ENCODE measurements at places on chromosomes 1 and 21.

DNA sequence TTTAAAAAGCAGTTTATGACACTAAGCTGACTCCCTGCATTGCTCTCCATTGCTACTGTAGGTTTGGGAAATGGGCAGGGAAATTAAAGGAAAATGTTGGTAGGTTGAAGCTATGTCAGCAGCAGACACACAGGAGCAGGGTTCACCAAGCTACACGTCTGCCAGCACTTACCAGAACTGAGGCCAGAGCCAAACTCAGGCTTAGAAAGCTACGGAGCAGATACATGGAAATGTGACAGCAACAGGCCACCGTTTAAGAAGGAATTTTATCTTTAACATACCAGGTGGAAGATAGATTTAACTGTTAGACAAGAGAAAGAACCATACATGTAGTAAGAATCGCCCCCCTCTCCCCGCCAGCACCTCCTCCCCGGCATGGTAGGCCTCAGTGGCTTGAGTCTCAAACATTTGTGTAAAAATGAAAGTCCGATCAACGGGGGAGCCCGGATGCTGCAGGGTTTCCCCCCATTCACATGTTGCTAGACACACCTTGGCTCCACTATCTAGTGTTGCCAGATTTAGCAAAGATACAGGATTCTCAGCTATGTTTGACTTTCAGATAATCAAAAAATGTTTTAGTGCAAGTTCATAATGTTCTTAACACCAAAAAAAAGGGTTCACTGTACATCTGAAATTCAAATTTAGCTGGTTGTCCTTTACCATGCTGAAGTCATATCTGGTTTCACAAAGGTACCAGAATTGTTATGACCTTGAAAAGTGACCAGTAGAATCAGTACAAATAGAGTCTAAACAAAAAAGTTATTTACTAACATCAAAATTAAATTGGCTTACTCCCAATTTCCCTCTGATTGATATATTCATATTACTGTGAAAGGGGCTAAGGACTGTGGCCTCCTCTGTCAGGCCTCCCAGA, 6.7 kb downstream of the OR2T11 start:
- no peak for DNase-seq

DNA sequence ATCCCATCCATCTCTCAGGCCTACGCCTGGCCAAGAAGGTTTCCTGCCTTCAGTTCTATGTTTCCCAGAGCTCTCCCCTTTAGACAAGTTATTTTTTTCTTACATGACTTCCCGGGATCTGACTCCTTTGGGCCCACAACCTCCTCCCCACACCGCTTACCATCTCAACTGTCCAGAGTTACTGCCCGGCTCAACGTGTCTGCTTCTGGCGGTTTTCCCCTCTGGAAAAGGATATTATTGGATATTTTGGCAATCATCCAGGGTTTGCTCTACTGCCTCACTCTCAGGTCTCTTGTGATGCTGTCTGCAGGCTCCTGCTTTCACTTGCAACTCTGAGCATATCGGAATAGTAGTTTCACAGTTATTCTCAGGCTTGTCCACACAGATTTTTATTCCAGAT, 318.2 kb upstream of the CAMK1G start:
- DNase-seq: no peak

DNA sequence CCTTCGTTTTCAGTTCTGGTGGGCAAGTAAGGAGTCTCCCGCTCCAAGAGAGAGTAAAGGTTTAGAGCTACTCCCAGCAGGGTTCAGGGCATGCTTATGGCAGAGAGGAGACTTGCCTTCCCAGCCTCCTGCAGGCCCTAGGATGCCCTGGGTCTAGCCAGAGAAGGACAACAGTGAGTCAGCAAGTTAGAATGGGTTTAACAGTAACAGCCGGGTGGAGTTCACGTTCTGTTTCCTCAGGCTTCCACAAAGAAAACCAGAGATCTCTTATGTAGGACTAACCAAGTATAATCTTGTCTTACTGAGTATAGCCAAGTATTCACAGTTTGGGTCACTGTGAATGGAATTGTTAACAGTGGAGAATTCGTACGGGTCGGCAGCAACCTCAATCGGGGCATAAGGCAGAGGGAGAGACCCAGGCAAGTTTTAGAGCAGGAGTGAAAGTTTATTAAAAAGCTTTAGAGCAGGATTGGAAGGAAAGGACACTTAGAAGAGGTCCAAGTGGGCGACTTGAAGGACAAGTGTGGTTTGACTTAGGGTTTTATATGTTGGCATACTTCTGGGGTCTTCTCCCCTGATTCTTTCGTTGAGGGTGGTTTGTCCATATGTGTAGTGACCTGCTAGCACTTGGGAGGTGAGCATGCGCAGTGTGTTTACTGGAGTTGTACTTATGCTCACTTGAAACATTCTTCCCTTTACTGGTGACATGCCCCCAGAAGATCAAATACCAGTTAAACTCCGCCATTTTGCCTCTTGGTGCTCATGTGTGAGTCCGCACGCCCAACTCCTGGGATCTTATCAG, 4.5 kb downstream of the OVAAL start:
- DNase-seq: no peak

DNA sequence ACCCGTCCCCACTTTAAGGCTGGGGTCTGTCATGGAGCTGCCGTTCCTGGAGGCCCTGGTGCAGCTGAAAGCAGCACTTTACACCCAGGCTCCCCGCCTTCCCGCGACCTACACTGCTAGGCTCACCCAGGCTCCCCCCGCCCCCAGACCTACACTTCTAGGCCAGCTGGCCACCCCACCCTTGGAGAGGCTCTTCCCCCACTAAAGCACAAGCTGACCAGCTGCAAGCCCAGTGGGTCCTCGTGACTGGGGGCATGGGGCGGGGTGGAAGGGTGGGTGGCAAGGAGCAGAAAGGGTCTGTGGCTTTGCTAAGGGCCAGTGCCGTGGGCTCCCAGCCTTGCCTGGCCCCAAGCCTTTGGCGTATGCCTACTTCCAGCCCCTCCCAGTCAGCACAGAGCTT, 9.7 kb upstream of the ARHGEF16 start:
- DNase-seq: no peak

DNA sequence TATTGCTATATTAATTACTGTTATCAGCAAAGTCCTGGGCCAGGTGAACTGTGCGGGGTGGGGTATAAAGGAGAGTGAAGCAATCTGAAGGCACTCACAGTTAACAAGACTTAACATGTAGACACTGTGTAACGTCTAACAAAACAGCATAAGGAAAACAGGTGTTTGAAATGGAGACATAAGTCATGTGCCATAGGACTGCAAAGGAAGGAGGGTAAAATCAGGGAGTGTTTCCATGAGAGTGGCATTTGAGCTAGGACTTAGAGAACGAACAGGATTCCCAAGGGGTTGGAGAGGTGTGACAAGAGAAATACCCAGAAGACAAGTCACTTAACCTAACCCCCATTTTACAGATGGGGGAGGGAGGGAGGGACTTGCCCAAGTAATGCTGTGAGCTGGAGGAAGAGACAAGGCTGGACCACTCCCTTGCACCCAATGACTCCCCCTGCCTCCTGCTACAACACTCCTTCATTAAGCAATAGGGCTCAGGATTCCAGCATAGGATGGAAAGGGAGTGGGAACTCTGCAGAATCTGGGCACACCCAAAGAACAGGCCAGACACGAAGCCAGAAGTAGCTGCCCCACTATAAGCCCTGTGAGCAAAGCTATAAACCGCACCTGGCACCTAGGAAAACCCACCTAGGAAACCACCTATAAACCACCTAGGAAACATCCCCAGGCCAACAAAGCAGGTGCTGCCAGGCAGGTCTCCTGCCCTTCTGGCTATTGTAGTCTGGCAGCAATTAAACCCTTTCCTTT, 6.6 kb downstream of the PEF1 start:
- DNase-seq: no peak

GRCh38 chr1:18948913-18949685, 7.4 kb downstream of the IFFO2 start:
- DNase-seq: no peak

DNA sequence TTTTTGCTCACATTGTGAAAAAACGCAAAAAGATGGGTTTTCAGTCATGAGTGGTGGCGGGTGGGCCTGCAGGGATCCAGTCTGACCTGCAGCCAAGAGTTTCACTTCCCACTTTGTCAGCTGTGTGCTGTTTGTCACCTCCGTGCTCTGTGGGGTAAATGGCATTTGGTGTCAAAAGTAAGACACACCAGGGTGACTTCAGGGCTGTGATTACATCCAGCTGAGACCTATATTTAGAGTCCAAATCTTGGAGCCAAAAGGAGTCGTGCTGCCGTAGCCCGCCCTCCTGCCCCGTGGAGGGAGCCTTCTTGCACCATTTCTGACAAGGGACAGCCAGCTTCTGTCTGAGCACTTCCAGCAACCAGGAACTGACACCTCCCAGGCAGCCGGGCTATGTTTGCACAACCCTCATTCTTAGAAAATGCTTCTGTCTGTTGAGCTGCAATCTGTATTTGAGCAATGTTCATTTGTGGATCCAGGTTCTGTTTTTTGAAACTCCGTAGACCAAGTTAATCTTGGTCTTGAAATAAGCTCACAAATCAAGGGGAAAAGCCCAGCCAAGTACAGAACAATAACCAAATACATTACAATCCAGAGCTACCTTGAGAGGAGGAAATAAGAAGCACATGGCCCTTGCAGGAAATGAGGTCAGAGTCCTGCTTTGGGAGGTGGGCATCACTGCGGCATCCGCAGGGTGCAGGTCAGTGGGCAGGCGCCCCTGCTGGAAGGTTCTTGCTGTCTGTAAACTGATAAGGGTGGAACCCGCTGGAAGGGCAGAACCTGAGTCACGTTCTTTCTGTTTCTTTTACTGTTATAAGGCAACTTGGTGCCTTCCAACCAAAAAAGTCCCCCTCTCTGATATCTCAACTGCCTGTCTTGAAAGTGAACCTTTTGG, 14.4 kb downstream of the ABCG1 start:
- DNase-seq: no peak

DNA sequence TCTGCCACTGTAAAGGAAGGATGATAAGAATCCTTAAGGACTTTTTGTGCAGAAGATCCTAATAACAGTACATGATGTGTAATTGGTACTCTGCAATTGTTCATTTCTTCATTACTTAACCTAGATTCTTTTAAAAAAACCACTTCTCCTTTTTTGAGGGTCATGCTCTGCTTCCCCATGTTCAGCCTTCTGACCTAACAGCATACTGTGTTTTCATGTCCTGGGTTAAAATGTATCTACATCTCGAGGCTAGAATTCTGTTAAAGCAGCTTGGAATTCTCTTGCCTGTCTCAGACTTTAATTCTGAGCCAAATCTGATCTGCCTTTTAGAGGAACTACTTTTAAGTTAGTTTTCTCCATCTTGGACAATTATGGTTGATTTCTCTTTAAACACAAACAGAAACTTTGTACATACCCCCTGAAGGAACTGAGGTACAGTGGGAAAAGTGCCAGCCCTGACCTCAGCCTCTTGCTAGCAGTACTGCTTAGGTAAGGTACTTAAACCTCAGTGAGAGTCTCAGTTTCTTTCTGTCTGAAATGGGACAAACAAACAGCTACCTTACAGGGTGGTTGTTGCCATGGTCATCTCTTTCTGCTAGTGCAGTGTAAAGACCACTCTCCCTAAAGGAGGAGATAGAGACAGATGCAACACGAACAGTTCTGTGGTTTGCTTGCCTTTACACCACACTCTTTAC, 103.2 kb upstream of the DYNLT5 start:
- DNase-seq: no peak

DNA sequence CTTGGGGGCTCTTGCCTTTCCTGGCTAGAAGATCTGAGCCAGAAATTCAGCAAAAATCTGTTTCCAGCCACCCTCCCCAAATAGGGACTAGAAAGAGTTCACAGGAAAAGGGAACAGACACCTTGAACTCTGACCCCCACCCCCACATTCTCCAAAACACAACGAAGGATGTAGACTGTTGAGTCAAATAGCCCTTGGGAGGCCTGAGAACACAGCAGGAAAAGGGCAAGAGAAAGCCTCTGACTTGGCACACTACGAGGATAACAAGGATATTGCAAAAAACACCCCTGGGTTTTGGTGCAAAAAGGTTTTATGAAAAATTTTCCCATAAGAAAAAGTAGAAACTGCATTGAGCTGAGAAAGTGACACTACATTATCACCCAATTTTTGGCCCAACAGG, 1.9 kb upstream of the YRDC start:
- no peak for DNase-seq

GRCh38 chr1:14809191-14809981, 210.9 kb downstream of the KAZN start:
- no peak for DNase-seq

- no peak for DNase-seq
Measured at GRCh38 chr1:60547821-60548220, 474.3 kb upstream of the C1orf87 start.

GRCh38 chr1:49728377-49728776, 295.4 kb downstream of the AGBL4 start:
- no peak for DNase-seq

DNA sequence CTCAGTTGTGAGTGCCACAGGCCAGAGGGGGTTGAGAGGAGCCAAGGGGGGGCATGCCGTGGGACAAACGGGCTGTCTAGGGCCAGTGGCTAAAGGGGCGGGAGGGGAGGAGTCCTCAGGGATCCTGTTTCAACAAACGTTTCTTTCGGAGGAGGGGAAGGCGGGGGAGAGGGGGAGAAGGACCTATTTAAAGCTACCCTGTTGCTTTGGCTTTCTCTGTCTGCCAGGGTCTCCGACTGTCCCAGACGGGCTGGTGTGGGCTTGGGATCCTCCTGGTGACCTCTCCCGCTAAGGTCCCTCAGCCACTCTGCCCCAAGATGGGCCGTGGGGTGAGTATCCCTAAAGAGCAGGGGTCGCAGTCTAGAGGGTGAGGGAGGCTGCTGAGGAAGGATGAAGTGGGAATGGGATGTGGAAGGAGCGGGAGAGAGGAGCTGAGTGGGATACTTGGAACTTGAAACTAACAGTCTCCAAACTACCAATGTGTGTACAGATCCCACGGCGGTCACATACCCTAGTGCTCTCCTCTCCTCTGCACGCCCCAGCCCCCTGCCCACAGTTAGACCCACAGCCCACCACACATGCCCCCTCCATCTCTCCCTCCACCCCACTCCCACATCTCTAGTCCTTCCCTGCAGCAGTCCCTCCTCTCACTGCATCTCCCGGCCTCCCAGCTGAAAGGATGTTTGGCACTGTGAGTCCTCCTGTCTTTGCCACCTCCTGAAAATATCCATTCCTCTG, at the start of gene ATP1A2:
ATP1A2 (plus strand) TSS at position 215 of the 738 bp plus-strand sequence; CDS start at position 318, 103 bp downstream.
- no peak for DNase-seq

DNA sequence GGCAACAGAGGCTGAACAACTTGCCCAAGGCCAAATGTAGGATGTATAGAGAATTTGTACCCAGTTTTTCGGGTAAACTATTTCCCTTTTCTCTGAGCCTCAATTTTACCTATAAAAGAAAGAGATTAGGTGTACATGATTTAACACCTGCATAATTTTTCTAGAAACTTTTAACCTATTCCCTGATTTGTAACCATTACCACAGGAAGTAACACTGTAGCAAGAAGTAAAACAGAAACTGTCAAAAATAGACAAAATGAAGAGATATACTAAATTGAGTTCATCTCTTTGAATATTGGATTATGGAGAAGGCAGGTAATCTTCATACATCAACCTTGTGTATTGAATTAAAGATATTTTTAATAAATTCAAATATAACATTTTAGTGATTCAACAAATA, 136.2 kb downstream of the ZC3H11B start:
- no peak for DNase-seq

DNA sequence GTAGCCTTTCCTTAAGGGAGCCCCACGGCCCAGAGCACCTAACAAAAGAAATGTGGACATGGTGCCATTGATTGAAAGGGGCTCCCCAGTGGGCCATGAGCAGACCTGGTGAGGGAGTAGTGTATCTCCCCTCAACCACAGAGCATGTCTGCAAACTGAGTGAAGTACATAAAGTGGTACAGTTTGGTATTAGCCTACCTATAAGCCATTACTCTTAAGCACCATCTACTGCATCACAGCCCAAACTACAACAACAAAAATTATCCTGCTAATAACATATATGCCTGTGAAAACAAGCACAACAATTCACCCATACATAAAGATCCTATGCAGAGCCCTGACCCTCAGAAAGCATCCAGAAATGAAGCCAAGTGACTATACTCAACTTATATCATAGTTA, 407.8 kb downstream of the PTPRC start:
- DNase-seq: no peak

All from nucleus accumbens (tissue), 56 donors.